ENCODE measurements at places on chromosomes 3 and 15.

GRCh38 chr15:45443645-45444044, 65.3 kb upstream of the GATM start:
- no peak for DNase-seq

DNA sequence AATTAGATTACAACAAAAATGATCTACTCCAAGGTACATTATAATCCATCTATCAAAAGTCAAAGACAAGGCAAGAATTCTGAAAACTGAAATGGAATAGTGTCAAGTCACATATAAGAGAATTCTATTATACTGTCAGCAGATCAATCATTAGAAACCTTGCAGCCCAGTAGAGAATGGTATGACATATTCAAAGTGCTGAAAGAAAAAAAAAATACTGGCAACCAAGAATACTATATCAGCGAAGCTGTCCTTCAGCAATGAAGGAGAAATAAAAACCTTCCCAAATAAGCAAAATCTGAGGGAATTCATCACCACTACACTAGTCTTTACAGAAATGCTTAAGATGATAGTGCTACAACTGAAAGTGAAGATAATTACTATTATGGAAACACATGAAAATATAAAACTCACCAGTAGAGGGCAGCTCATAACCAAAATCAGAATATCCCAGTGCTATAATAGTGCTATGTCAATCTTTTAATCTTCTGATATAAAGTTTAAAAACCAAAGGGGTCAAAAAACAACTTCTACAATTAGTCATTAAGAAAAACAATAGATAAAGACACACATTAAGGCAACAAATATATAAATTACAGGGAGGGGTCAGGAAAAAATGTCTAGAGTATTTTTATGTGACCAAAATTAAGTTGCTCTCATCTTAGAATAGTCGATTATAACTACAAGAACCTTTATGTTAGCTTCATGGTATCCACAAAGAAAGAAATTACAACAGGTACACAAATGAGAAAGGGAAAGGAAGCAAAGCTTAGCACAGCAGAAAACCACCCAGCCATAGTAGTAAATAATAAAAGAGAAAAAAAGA, 190.7 kb upstream of the CNTN6 start:
- DNase-seq = no peak

DNA sequence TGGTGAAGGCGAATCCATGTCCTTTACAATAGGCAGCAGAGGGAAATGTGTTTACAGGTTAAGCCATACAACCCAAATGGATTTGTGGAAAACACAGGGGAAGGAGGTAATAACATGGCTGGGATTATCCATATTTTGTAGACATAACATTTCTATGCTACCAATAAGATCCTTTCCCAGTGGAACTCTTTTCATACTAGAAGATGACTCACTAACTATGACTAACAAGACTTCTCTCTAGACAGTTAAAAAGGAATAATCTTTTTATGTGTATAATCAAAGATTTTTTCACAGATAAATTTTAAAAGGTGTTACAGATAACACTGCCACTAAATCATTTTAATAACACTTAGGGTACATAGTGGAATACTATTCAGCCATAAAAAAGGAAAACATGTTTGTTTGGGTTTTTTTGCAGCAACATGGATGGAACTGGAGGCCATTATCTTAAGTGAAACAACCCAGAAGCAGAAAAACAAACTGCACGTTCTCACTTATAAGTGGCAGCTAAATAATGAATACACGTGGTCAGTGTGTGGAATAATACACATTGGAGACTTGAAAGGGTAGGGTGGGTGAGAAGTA, 39.6 kb downstream of the VPS13C start:
- no peak for DNase-seq

DNA sequence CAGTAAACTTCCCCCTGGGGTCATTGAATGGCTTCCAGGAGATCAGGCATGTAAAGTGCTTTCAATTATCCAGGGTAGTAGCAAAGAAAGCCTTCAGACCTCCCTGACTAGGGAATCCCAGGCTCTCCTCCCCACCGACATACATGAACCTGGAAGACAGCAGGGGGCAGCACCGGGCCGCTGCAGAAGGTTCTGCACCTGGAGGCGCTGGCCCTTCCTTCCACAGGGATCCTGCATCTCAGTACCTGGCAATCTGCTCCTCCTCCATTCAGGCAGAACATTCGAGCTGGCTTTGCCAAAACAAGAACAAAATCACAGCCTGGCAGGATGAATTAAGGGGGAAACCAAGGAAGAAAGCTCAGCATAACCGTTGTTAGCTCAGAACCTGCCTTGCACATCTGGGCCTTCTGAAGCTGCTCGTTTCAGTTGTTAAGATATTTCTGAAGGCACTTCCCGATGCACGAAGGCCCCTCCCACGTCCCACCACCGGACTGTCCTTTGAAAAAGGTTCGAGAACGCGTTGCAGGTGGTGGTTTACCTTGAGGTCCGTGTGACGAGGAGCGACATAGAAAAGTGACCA, 237.7 kb downstream of the SLCO3A1 start:
- DNase-seq = no peak

DNA sequence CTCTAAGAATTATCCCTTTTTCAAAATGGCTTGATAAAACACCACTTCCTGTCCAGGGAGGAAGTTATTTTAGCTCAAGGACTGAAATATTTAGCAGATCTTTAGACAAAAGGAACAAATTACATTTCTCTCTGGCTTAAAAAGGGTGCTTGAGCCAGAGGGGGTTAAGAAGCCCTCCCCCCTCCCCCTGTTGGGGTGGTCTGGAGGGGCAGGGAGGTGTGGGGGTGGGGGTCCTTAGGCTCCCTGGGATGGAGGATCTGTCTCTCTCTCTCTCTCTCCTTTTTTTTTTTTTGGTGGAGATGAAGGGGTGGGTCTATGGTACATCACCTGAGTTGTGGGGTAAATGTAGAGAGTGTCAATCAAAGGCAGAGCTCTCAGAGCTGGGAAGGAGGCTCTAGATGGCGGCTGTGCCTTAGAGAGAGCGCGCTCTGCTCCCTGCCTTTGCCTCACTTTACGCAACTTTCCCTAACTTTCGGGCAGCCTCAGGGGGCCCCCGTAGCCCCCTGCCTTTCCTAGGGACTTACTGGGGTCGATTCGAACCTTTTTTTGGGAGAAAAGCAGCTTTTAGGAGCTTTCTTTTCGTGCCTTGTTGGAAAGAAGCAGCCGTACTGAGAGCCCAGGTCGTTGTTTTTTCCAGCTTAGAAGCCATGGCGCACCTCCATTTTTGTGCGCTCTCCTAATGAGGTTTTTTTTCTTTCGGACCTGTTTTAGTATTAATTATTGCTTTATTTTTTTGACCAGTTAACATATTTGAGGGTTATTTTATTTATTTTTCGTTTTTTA, at the start of gene CHD2:
Gene CHD2 (plus strand): TSS at position 377 of the 783 bp plus-strand sequence. CDS start 914 bp downstream, outside the sequence.
- peak; percentile 43 for DNase-seq

GRCh38 chr15:50953302-50953701, 44.8 kb downstream of the AP4E1 start:
- DNase-seq = no peak

GRCh38 chr3:45599424-45599886, 4.9 kb downstream of the LIMD1 start:
- DNase-seq = peak; percentile 34

GRCh38 chr15:42591238-42591934, 16.0 kb downstream of the STARD9 start:
- DNase-seq = no peak

DNA sequence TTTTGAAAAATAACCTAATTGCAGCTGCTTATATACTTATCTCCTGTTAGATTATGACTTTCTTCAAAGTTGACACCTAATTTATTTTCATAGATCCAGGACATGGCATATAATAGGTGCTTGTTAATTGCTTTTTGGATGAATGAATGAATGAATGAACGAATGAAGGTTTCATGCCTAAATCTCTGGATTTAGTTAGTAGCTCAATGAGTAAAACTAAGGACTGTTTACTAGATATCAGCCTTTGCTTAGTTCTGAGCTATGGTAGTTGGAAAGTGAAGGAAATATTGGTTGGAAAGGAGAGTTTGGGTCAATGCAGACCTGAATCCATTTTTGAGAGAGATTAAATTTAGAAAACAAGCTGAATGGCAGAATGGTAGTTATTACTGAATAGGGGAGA, 160.4 kb upstream of the SGO1 start:
- no peak for DNase-seq

DNA sequence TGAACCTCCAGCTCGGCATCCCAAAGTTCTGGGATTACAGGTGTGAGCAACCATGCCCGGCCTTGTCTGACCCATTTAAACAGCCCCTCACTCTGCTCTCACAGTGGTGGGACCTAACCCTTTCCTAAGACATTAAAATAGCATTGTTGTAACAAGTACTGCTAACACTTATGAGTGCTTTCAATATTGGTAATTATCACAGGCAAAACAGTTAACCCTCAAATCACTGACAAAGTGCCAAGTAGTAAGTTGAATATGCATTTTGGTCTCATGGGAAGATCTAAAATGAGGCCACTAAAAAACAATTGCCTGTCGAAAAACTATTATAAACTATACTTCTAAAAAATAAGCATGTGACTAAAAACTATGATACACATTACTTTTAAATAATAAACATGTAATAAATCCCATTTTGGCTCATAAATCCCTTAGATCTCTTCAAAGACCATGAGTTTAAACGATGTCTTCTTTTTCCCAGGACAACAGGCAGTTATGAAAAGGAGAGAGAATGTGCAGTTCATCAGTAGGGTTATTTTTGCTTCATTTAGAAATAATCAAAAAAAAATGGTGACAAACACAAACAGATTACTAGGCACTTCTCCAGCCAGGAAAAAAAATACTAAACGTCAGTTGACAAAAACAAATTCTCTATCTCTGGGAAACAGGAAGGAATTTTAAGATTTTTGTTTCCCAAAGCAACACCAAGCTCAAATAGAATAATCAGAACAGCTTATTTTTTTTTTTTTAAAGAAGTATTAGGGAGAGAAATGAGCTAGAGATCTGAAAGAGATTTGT, 95.4 kb downstream of the RFTN1 start:
- no peak for DNase-seq

DNA sequence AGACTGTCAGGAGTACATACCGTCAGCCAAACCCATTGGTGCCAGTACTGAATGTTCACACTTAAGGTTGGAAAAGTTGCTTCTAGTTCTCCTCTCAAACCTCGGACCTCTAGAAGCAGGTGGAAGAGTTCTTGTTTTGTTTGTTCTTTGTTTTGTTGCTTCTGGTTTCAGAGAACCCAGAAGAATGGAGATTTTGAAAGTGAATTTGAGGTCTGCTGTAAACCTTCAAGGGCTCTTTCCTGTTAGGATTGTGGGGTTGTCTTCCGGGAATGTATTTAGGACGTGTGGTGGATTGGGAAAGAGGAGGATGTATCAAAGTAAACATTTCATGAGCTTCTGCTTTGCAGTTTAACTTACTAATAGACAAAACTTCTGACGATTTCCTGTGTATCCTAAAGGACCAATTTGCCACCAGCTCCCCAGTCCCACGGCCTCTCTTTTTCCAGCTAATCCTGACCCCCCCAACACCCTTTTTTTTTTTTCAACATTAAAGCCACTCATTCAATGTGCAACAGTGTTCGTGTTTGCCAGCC, 50.3 kb downstream of the FILIP1L start:
- DNase-seq = no peak

GRCh38 chr15:88871313-88871712, 24.0 kb downstream of the HAPLN3 start:
- no peak for DNase-seq

DNA sequence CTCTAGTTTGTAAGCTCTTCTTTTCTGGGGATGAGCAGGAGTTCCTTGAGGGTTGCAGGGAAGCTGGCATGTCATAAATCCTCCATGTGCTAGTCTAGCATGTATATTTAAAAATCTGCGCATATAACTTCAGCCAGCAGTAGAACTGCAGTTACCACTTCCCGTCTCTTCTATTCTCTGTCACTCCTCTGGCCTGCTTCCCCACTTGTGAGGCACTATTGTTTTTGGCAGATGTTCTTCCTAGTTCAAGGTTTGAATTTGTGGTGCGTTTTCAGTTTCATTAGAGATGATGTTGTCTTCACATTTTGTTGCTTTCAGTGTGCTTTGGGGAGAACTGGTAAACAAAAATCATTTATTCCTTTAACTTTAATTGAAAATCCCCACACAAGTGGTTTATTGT, 169.1 kb upstream of the ZPLD1 start:
- no peak for DNase-seq

- no peak for DNase-seq
These were observed 34.2 kb upstream of the TIMP4 start for GRCh38 chr3:12192655-12193484.

DNA sequence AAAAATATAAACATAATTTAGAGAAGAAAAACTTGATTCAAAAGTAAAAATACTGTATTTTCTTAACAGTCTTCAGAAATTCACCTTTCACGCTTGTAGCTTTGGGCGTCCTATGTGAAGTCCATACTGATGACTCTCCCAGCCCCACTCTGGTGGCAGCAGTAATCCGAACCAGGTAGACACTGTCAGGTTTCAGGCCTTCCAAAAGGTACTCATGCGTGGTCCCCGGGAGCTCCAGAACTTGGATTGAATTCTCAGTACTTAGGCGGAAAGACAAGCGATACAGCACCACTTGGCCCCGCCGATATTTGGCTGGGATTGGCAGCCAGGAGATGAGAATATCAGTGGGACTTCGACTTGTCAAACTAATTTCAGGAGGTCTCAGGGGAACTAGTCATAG, 69.7 kb downstream of the PRTG start:
- DNase-seq = no peak

DNA sequence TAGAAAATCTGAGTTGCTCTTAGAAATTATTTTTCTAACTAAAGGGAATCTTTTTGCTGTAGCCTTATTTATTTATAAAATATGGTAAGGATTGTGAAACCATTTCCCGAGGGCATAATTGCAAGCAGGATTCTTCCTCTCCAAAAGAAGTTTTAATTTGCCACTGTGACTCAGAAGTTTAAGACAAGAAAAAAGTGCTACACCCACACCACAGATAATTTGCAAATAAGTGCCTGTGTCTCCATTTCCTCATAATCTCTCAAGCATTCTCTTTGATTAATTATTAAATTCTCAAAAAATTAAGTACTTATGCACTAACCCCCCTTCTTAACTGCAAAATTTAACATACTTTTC, 43.6 kb downstream of the RASA2 start:
- no peak for DNase-seq

GRCh38 chr3:155053756-155054155, 26.4 kb upstream of the MME start:
- DNase-seq = no peak

GRCh38 chr3:43296565-43296964, 10.2 kb downstream of the SNRK start:
- no peak for DNase-seq

- DNase-seq = no peak
These were observed 15.9 kb downstream of the SSR3 start for GRCh38 chr3:156539051-156539450.

DNA sequence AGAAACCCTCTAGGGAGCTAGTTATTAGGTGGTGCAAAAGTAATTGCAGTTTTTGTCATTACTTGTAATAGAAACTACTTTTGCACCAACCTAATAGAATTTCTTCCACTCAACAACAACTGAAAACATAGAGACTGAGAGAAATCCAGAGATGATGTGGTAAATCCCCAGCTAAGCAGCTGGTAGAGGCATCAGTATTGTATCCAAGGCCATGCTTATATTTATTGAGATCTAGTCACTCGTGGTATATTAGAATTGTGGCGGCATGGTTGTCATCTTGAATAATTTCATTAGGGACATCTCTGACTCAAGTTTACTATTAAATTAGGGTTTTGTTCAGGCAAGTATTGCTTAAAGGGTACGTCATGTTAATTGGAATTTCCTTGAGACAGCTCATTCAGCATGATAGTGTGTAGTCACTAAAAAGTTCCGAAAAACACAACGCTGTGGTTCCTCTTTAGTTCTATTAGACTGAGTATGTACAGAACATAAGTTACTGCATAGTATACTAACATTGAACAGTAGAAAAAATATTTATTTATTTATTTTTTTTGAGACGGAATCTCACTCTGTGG, 35.3 kb downstream of the PAK2 start:
- DNase-seq = no peak
